Heart right ventricle (tissue), 16 donors: ENCODE measurements at places on chromosomes 16 and 17.

- DNase-seq = no peak
Measured at GRCh38 chr16:72287649-72288048, 115.7 kb upstream of the PMFBP1 start.

DNA sequence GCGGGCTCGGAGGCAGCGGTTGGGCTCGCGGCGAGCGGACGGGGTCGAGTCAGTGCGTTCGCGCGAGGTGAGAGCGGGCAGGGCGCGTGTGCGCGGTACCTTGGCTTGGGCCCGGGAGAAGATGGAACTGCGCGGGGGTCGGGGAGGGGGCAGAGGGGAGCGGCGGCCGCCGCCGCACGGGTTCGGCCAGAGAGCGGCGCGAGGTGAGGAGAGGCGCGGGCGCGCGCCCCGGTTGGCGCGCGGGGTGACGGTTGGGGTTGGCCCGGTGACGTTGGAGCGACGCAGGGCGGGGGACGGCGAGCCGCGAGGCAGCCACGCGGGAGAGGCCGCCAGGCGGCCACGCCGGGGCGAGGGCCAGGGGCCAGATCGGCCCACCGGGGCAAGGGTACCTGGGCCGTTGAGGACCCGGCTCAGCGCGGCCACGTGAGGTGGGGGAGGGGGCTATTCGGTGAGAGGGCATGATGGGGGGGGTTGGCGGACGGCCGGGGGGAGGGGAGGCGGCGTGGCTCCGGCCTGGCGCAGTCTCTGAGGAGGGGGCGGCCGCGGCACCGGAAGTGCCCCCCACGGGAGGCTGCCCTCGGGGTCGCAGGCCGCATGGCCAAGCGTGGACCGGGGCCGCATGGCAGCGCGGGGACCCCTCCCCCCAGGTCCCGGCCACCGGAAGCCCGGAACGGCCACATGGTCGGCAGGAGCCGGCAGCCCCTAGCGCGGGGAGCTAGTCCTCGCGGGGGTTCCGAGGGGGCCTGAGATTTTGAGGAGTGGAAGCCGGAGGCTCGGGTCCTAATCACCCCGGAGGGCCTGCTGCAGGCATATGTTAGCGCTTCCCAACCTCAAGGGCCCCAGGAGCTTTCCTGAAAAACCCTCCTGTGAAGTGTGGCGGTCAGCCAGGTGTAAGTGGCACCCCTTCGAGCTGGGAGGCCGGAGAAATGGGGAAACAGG lies 527 bp downstream of the EIF5A start:
- no peak for DNase-seq

- DNase-seq = no peak
Measured at GRCh38 chr16:31083081-31083480, 5.7 kb downstream of the PRSS53 start.

DNA sequence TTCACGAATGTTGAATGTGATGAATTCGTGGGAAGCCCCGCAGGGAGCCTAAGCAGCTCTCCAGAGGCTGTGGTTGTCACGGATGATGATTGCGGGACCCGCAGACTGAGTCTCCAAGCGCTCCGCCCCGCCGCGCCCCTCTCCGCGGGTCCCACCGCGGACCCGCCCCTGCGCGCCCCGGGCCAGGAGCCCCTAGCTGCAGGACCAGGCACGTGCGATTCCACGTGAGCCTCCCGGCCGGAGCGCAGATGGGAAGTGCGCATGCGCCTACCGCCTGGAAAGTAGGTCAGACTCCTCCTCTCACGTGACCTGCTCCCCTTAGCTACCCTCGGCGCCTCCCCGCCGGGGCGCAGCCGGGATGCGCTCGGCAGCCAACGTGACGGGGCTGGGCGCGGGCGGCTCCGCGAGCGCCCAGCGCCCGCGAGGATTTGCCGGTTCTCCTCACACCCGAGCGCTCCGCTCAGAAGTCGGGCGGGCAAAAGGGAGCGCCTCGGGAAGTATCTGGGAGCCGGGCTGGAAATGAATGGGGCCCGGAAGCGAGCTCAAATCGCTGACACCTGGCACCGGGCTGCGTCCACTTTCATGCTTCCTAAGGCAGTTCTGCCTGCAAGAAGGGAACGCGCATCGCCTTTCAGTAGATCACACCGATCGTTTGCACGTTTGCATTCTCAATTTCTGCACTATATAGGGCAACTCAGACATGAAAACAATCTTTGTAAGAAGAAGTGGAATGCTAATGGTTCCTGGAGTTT lies 26.4 kb upstream of the HLF start:
- DNase-seq = peak; percentile 95

GRCh38 chr16:81279392-81279791 lies 35.4 kb upstream of the GAN start:
- no peak for DNase-seq
